ENCODE measurements at places on chromosomes 5 and 9. TPM values are rescaled to one million over a fixed set of nuclear protein-coding genes. Genes with fewer than 3 reads are reported as not detected.

Gene SPATA24
- 10.6 TPM for total RNA-seq

- H3K27me3 ChIP-seq, result no peaks in the 10 kb centered on the region
- DNase-seq, result no peak
- H3K4me1 ChIP-seq, result no peaks in the 10 kb centered on the region
- no peak overlapping the region for H3K4me3 ChIP-seq
- H3K27ac ChIP-seq, result no peak overlapping the region
These were observed 1595.9 kb upstream of the NUDT12 start for GRCh38 chr5:105158526-105158925.

- DNase-seq, result no peak
- no peaks in the 10 kb centered on the region for H3K27me3 ChIP-seq
- H3K4me3 ChIP-seq, result no peak overlapping the region
- no peaks in the 10 kb centered on the region for H3K4me1 ChIP-seq
- H3K36me3 ChIP-seq, result no peaks in the 10 kb centered on the region
These were observed 225.2 kb downstream of the WDR70 start for GRCh38 chr5:37604290-37604689.

GRCh38 chr5:138623053-138623452, 47.9 kb upstream of the HSPA9 start:
- no peaks in the 10 kb centered on the region for H3K27me3 ChIP-seq
- no peak for DNase-seq
- H3K27ac ChIP-seq, result no peak overlapping the region
- no peak overlapping the region for H3K4me3 ChIP-seq
- no peaks in the 10 kb centered on the region for H3K4me1 ChIP-seq
- H3K36me3 ChIP-seq, result no peaks in the 10 kb centered on the region

GRCh38 chr5:1153428-1153827, 41.6 kb upstream of the SLC12A7 start:
- H3K4me3 ChIP-seq, result no peak overlapping the region
- DNase-seq, result no peak
- H3K36me3 ChIP-seq, result no peaks in the 10 kb centered on the region
- peaks cover 25% of the 10 kb centered on the region for H3K27me3 ChIP-seq
- H3K27ac ChIP-seq, result no peak overlapping the region

DNA sequence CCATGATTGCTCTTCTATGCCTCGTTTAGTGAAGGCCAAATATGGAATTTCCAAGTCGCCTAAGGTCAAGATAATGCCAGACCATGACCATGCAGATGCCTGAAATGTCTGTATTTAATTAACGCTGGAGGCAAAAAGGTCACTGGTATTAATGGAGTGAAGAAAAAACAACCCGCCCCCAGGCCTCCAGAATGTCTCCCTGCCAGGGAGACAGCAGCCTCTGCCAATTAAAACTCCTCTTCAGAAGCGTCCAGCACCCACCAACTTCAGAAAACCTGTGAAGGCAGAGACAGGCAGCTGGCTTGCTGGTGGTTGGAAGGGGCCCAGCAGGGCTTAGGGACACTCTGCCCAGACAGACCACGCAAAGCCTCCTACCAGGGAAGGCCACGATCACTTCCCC, 94.4 kb downstream of the VAV2 start:
- H3K27me3 ChIP-seq, result no peaks in the 10 kb centered on the region
- no peak overlapping the region for H3K27ac ChIP-seq
- no peak for DNase-seq
- no peaks in the 10 kb centered on the region for H3K36me3 ChIP-seq
- H3K4me1 ChIP-seq, result peaks cover 5% of the 10 kb centered on the region

GRCh38 chr9:9389904-9390303, 1222.9 kb downstream of the PTPRD start:
- no peak overlapping the region for H3K27ac ChIP-seq
- no peaks in the 10 kb centered on the region for H3K27me3 ChIP-seq
- no peaks in the 10 kb centered on the region for H3K4me1 ChIP-seq

DNA sequence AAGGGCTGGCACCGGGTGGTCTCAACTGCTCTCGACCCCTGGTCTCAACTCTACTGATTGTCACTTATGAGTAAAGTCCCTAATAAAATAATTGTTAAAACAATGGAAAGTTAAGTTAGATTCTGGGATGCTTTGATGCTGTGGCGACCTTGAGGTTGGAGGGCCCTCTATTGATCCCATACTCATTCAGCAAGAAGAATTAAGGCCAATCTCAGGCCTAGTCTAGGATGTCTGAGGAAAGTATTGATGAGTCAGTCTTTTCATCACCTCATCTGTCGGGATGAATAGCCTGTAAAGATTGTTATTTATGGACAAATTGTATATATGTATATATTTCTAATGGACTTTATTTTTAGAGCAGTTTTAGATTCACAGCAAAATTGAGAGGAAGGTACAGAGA, 50.8 kb downstream of the WDR36 start:
- no peak overlapping the region for H3K4me3 ChIP-seq
- H3K27ac ChIP-seq, result no peak overlapping the region
- no peaks in the 10 kb centered on the region for H3K36me3 ChIP-seq
- no peaks in the 10 kb centered on the region for H3K4me1 ChIP-seq
- no peak for DNase-seq

- H3K36me3 ChIP-seq, result no peaks in the 10 kb centered on the region
- H3K4me3 ChIP-seq, result no peak overlapping the region
- no peak overlapping the region for H3K27ac ChIP-seq
- H3K4me1 ChIP-seq, result no peaks in the 10 kb centered on the region
These were observed 69.1 kb upstream of the TARS1 start for GRCh38 chr5:33371660-33372059.

DNA sequence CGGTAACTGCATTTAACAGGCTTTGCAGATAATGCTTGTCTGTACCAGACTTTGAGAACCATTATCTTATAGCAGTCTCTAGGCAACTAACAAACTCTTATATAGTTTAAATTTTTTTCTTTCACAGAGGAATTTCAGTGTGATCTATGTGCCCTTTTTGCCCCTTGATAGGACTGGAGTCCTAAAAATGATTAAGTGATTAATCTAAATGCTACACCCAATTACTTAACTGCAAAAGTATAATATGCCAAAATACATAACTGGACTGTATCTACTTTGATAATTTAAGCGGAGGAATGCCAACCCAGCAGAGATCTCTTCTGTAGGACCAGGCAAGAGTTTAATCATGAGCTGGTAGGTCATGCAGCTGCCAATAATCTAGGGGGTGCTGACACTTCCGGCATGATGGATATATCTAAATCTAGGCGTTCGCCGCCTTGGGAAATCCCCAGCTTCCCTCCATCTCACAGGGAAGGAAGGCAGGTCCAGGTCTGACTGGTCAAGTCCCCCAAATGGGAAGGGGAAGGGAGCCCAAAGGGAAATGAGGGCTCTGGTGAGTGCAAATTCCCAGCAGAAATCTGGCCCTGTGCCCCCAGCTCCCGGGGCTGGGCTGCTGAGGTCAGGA, 205.6 kb downstream of the GAPVD1 start:
- H3K27ac ChIP-seq, result no peak overlapping the region
- DNase-seq, result no peak
- no peak overlapping the region for H3K4me3 ChIP-seq

Measured in adrenal gland (tissue), 19 donors.